ENCODE measurements at places on chromosomes 12 and 14. TPM values are rescaled to one million over a fixed set of nuclear protein-coding genes. Genes with fewer than 3 reads are reported as not detected.

- DNase-seq, result no peak
Observed at GRCh38 chr12:68976395-68976841, 43.4 kb upstream of the CPM start.

ACSS3 gene
- 20.4 TPM for total RNA-seq

DNA sequence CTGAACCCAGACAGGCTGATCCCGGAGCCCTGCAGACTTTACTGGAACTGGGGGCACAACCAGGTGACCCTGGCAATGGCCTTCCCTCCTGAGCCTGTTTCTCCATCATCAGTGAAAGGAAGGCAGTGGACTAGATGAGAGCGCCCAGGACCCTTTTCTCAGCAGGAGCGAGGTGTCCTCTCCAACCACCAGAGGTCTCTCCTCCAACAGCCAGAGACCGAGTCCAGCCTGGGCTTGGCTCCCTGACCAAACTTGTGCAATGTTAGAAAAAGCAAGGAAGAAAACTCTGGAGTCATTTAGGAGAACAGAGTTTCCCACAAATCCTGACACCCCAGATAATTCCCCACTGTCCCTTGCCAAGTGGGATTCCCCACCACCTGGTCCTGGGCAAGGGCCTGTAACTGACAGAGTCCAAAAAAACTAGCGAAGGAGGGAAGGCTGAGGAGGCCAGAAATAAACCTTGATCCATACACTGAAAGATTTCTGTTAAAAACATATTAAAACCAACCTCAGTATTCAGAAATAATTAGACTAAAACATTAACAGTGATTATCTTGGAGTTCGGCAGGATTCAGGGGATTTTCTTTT, 9.0 kb downstream of the RPS6KL1 start:
- DNase-seq, result no peak

- no peak for DNase-seq
Observed at GRCh38 chr12:17372508-17372907, 717.5 kb downstream of the RERGL start.

DNA sequence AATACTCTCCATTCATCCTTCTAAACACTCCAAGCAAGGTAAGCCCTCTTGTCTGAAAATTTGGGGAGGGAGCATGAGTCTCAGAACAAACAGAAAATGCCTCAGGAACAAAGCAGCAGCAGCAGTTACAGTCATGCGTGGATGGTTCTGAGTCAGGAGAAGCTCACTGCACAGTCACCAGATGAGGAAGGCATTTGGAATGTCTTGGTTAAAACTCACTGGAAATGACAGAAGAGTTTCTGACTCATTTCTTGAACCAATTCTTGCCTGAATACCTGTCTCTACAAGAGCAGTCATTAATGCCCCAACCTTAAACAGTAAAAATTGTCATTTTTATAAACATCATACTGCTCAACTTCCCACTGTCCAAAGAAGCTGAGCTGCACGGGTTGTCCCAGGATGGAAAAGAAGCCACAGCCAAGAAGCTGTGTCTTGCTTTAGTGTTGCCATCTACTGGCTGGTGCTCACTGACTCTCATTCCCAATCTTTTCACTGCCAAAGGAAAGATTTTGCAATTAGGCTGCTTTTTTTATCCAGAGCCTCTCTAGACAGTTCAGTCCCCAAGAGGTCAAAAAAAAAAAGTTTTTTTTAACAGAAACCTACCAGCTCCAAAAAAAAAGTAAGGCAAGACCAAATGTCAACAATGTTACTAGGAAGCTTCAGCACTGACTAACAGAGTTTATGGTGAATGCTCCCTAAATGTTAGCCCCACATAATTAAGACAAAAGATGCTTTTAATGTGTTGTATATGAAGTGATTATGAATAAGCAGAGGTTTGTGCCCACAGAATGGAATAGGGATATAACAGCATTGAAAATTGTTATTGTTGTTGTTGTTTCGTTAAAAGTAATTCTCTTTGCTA, 40.4 kb downstream of the KICS2 start:
- no peak for DNase-seq

DNA sequence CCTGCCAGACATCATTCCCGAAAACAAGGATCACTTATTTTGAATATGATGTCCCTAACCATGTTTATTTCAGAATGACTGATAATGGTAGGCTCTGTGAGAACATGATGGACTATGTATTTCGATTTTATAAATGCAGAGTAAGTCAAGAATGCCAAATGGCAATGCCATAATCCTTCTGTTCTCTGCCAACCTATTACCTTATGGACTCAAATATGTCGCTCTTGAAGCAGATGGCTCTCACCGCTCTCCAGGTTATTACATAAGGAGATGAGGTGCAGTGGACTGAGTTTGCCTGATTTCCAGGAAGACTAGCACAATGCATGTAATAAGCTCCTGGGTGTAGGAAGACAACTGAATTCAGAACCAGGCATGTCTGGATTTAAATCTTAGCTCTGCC, 227.2 kb downstream of the BTG1 start:
- no peak for DNase-seq

FOXM1 gene
- total RNA-seq, result 1.2 TPM

ADGRD1 gene
- total RNA-seq, result 89.1 TPM

- DNase-seq, result no peak
Observed at GRCh38 chr14:60643141-60643462, 6.2 kb downstream of the SIX1 start.

DNA sequence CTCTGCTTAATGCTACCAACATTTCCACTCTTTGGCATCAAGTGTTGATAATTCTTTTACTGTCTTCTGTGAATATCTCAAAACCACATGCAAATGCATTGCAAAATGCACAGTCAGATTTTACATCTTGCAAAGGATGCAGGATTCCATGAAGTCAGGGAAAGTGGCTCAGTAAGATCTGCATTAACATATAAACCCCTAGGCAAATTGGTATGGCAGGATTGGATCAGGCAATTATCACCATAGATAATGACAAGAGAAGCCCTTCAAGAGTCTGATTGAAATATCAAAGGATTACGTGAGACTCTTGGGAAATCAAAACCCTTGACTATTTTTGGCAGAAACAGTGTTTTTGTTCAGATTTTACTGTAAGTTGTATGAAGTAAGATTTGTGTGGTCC, 71.0 kb downstream of the TMTC2 start:
- no peak for DNase-seq

DNA sequence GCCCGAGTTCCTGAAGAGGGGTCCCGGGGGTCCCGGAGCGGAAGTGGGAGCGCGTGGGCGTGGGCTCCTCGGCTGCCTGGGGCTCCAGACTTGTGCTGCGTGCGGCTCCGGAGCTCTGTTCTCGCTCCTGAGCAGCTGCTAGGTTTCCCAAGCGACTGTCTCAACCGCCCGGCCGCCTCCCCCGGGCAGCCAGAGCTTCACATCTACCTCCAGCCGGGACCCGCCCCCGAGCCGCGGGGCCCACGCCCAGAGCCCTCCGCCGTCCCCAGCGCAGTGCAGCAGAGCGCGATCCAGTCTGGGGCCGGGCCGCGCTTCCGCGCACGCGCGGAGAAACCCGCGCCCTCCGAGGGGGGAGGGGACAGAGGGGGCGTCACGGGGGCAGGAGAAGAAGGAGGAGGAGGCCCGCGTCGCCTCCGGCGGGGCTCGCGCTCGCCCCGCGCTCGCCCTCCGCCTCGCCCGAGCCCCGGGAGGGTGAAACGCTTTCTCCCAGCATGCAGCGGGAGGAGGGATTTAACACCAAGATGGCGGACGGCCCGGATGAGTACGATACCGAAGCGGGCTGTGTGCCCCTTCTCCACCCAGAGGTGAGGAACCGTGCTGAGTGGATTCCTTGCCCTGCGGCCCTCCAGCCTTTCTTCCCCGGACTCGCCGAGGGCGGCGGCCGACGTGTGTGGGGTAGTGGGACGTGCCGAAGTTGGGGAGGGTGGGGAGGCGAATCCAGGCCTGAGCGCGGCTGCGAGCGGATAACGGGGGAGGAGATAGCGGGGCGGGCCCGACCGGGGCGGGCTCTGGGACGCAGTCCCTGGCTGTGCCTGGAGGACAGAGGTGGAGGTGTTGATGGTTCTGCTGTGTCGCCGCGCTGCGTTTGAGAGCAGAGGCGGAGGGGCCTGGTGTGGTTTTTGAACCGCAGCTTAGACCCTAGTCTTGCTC, at the start of gene ZDHHC17:
TSS of gene ZDHHC17 (plus strand) at position 370 of the 930 bp plus-strand sequence. CDS start at position 492, 122 bp downstream.
- DNase-seq, result peak; percentile 96

GRCh38 chr14:67962215-67962644, 142.7 kb downstream of the RAD51B start:
- no peak for DNase-seq

Measured in Right ventricle myocardium inferior (tissue), 1 donor.